NCI-H526 treated with DMSO at 0.1 percent for 48 hours (cell line): ENCODE measurements at places on chromosomes 16 and 17.

- DNase-seq = no peak
These were observed 42.8 kb upstream of the ZC3H18 start for GRCh38 chr16:88527186-88527936.

DNA sequence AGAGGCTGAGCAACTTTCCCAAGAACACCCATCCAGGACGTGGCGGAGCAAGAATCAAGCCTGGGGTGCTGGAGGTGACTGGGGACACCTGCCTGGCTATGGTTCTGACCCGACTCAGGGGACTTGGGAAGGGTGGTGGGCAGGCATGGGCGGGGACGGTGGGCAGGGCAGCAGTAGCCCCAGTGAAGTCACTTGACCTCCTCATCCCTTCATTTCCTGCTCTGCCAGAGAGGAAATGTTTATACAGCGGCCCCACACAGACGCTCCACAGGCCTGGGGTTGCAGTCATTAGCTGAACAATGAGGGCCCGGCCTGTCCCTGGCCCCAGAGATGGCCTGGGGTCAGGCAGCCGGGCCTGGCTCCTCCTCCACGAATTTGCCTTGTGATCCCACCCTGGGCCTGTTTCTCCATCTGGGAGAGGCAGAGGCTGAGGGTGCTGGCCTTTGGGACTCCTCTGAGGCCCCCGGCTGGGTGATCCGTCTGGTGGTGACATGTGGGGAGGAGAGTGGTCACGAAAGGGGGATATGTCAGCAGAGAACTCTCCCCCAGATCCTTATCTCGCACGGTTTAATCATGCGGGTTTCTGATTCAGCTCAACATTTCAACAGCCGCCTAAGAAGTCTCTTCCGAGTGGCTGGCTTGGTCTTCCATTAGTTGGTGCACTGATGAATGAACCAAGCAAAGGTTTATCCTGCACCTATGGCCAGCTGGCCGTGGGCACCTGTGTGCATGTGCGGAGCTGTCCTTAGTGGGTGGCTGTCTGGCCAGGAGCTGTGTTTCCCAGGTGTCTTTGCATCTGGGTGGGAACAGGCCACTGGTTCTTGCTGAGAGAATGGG lies 175.9 kb downstream of the IRF8 start:
- DNase-seq = no peak

DNA sequence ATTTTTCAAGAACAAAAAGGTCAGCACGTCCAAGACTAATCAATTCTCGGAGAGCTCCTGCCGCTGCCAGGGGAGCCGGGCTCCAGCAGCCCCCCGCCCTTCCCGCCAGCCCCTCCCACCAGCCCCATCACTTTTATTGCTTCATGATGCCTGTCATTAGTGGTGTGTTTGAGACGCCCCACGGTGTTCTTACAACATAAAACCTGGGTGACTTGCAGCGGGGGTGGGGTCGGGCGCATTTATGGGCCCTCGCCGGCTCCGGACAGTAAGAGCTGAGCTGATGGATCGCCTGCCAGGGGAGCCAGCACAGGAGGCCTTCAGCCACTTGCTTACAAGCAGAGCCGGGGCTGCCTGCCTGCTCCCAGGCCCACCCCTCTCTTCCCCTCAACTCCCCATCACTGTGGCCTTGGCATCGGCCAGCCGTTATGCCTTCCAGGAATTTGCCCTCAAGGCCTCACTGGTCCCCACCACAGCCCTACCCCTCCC lies 82.9 kb upstream of the CBX4 start:
- no peak for DNase-seq

DNA sequence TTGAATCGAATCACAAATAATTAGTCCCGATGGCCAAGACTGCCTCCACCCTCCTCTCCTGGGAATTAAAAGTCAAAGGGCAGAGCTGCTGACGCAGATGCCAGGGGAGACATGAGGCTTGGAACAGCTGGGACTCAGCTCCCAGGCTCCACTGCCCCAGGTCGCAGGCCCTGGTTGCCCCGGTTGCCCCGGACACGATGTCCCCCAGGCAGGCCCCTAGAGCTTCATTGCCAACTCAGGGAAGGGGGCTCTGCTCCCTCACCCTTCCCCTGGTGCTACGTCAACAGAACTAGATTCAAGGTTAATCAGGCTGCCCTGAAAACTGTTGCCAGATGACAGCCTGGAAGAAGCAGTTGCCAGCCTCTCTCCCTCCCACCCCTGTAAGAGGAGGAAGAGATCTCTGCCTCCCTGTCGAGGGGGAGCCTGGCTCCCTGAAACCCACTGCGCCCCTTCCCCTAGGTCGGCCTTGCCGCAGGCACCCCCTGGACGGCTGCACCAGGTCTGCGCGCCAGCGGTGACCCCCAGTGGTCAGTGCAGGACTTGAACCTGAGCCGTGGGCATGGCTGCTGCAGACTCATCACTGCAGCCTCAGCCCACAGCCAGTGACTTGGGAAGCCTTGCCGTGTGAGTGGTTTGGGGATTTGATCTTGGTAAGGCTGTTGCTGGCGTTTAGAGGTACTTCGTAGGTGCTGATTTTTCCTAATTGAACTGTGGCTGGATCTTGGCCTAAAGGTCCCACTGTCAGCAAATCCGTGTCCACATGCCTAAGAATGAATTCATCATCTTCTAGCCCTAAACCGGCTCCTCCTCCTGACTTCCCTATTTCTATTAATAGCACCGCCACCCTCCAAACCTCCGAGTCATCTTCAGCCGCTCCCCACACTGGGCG lies 84.1 kb upstream of the TOB1 start:
- peak; percentile 49 for DNase-seq

DNA sequence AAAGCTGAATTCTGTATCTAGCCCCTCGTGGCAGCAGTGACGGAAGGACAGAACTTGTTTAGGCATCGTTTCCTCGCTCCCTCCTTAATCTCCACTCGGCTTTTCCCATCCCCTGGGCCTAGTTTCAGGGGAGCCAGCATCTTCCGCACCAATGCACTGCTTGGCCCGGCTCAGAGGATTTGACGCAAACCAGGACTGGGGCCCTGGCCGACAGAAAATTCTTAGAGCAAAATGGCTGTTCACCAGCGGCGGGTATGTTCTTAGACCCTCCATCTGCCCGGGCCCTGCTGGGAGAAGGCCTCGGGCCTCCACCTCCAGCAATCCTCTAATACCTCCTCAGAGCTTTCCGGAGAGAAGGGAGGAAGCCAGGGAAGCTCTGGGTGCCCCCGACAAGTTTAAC lies 54.6 kb downstream of the TBC1D16 start:
- DNase-seq = no peak

- no peak for DNase-seq
These were observed 141.3 kb downstream of the ABCC12 start for GRCh38 chr16:48014349-48015135.

GRCh38 chr16:4463522-4464163 lies 10.8 kb downstream of the NMRAL1 start:
- no peak for DNase-seq

DNA sequence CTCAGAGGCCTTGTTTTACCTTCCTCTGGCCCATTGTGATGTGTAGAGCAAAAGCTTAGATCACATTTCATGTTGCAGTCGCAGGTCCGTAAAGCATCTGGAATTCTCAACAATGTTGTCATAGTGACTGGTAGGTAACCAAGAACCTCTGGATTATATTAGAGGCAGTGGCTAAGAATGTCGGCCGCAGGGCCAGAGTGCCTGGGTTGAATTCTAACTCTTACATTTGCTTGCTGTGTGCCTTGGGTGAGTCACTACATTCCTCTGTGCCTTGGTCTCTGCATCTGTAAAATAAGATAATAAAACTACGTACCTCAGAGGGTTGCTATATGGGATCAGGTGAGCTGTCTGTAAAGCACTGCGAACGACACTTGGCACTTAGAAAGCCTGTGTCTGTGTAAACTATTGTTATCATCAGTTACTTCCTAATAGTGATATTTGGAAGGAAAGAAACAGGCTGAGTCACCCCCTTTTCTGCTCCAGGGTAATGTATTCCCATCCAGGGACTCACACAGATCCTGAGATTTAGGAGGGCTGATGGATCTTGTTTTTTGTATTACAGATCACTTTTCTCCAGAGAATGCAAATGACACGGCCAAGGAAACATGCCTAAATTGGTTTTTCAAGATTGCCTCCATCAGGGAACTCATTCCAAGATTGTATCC lies 52.2 kb downstream of the VPS35L start:
- no peak for DNase-seq

DNA sequence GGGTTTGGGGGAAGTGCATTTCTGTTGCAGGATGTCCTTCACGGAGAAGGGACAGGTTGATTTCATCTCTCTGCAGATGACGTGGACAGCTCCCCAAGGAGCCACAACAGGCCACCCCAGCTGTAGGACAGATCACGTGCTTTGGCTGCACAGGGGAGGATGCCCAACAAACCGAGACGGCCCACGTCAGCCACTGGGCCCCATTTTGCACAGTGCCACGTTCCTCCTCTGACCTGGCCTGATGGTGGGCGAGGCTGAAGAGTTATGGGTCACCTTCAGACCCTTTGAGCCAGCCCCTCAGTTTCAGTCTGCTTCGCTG lies 9.0 kb upstream of the RHBDL3 start:
- no peak for DNase-seq

- DNase-seq = no peak
These were observed 65.6 kb downstream of the CRISPLD2 start for GRCh38 chr16:84885342-84885910.

- no peak for DNase-seq
These were observed 22.0 kb downstream of the KPNA2 start for GRCh38 chr17:68057531-68057952.

- DNase-seq = no peak
These were observed 17.0 kb downstream of the MAP1LC3B start for GRCh38 chr16:87409153-87409552.

GRCh38 chr16:68790130-68790761 lies 53.1 kb upstream of the TANGO6 start:
- no peak for DNase-seq

DNA sequence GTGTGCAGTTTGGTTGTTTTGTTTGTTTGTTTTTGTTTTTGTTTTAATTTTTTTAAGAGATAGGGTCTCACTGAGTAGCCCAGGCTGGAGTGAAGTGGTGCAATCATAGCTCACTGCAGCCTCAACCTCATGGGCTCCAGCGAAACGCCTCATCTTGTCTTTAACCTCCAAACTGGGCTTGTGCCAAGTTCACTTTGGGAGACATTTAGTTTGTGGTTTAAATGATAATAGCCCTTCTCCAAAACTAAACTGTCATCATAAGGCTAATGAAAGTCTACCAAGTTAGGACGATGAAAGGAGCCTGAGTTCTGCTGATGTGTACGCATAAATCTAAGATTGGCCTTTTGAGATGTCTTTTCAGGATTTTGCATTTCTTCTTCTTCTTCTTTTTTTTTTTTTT lies 6.5 kb upstream of the CARD14 start:
- no peak for DNase-seq

GRCh38 chr16:47734987-47735594 lies 274.0 kb downstream of the PHKB start:
- DNase-seq = no peak

DNA sequence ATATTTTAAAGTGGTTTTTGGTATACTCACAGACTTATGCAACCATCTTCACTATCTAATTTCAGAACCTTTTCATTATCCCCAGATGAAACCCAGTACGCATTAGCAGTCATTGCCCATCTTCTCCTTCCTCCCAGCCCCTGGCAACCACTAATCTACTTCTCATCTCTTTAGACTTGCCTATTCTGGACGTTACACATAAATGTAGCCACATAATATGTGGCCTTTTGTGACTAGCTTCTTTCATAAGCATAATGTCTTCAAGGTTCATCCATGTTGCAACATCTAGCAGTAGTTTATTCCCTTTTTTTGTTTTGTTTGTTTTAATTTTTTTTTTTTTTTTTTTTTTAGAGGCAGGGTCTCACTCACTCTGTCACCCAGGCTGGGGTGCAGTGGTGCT lies 28.5 kb upstream of the C17orf107 start:
- no peak for DNase-seq

- DNase-seq = no peak
These were observed 79.6 kb downstream of the BRIP1 start for GRCh38 chr17:61783556-61784304.

DNA sequence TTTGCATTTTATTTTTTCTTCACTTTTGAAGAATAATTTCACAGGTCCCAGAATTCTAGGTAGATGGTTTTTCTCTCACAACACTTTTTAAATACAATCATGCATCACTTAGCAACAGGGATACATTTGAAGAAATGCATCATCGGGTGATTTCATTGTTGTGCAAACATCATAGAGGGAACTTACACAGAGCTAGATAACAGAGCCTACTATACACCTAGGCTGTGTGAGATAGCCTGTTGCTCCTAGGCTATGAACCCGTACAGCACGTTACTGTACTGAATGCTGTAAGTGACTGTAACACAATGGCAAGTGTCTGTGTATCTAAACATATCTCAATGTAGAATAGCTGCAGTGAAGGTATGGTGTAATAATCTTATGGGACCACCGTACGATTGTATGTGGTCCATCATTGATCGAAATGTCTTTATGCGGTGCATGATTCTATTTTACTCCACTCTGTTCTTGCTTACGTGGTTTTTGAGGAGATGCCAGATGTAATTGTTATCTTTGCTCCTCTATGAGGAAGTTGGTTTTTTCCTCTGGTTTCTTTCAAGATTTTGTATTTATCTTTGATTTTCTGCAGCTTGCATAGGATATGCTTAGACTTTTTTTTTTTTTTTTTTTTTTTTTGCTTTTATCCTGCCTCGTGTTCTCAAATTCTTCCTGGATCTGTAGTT lies 35.5 kb upstream of the TMEM92 start:
- no peak for DNase-seq

- DNase-seq = no peak
These were observed 94.6 kb downstream of the CCDC182 start for GRCh38 chr17:57650548-57650947.

DNA sequence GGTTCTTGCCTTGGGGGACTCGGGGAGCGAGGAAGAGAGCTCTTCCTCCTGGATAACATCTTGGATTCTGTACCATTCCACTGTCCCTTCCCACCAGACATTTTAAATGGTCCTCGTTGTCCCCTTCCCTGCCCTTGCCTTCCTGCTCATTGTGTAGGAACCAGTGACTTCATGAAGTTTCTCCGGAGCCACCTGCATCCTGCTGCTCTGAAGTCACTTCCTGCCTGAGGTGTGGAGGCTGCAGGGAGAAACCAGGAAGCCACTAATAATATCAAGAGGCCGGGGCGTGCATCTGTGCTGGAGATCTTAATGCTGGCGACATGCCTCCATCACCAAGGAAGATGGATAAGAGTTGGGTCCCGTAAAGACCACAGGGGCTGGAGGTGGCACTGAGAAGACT lies 6.2 kb upstream of the SLC16A13 start:
- DNase-seq = no peak

- DNase-seq = no peak
These were observed 102.0 kb upstream of the CDH5 start for GRCh38 chr16:66264311-66265047.

DNA sequence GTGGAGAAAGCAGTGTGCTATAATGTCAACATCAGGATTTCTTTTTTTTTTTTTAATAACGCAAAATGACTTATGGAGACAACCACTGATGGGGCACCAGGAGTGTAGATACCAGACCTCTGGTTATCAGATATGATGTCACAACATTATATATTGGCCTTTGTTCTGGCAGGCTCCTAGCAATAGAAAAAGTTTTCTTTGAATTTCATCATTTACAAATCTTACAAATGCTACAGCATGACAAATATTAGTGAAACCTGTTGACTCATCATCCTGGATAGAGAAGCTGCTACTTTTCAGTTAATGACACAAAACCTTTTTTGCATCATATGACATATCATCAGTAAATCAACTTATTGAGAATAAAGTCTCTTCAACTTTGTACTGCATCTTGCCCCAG lies 6.1 kb downstream of the THUMPD1 start:
- no peak for DNase-seq
